ENCODE measurements at places on chromosomes 6 and 20.
A peak's percentile ranks its signal among the peaks of the same experiment; 100 is the strongest.

DNA sequence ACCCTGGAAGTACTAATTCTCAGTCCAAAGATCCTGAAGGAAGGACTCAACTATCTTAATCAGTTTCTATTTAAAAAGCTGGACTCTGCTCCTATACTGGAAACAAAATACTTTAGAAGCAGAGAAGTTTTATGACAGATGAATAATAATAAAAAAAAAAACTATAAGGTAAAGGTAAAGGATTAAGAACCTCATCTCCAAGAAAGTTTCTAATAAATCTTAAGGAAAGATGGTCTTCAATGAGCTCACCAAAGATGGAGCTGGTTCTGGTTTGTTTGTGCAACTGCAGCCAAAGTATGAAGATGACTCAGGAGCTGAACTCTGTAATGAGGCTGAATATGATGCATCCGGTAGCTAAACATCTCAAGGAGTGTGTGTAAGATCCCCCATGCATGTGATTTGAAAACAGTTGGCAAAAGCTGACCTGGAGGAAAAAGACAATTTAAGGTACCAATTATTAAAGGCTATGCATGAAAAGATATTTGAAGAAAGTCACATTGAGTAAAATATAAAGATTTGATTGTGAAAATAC lies 25.2 kb downstream of the MED23 start:
- no peak for DNase-seq

DNA sequence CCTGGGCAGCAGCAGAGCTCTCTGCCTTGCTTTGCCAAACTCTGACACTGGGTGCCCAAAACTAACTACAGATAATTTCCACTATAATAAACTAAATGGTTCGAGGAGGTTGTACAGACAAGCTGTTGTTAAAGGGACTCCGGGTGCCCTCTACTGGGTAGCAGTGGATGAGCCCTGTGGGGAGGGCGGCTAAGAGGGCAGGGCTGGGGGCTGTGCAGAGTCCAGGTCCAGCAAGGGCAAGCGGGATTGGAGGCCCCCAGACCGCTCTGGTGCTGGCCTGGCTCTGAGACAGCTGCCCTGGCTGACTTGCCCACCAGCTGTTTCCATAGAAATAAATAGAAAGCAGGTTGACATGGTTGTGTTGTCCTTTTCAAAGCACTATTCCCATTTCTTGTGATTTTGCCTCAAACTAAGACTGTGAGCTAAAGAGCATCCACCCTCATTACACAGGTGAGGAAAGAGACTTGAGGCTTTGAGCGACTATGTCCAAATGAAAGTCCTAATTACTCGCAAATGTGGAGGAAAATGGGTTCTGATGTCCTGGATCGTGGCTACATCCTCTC lies 167.6 kb upstream of the CST7 start:
- DNase-seq, result peak; percentile 62

GRCh38 chr6:28408076-28408802 lies 8.7 kb upstream of the ZSCAN12 start:
- DNase-seq, result no peak

GRCh38 chr6:159098636-159099106 lies 53.9 kb upstream of the TAGAP start:
- no peak for DNase-seq

DNA sequence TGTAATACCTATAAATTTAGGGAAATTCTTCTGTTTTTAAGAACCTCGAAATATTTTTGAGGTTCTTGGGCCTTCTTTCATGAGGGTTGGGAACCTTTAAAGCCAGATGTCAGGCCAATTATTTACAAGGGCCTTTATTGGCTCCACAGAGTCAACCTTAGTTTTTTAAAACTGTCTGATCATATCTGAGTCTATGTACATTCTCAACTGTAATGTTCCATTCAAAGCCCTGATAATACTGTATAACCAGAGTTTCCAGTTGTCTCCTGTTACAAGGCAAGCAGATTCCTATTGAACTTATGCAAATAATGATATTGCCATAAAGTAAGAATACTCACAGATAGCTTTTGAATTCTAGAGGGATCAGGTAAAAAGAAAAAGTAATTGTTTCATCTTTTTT lies 545.5 kb downstream of the EPM2A start:
- no peak for DNase-seq

DNA sequence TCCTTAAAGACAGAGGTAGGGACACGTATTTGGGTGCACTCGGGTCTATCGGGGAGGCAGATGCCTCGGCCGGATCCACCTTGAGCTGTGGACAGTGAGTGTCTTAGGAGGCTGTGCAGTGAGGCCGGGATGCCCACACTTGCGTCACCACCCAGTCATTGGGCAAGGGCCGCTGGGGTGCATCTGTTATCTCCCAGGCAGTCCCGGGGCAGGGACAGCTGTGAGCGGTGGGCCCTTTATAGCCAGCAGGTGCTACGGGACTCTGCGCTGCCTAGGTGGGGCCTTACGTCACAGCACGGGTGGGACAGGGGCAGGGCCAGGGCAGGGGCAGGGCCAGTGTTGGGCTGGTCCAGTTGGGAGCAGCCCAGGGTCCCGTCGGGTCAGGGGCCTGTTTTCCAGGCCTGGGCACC lies 689 bp upstream of the COL20A1 start:
- DNase-seq, result no peak
